ENCODE measurements at places on chromosomes 2 and 18.

DNA sequence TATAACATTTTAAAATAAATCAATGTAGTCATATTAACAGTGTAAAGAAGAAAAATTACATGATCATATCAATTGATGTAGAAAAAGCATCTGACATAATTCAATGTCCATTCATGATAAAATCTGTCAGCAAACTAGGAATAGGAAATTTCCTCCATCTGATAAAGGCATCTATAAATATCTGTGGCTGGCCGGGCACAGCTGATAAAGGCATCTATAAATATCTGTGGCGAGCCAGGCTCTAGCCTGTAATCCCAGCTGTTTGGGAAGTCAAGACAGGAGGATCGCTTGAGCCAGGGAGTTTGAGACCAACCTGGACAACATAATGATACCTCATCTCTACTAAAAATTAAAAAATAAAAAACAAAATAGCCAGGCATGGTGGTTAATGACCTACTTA is 18.1 kb upstream of the RANBP2 start:
- DNase-seq = no peak

- DNase-seq = peak; percentile 96
Observed at GRCh38 chr2:234951664-234952269, at the start of gene SH3BP4. SH3BP4 (plus strand) TSS chr2:234952017; CDS start chr2:235035003, 82,986 bp downstream.

GRCh38 chr2:85797921-85798320 is 44.1 kb downstream of the ATOH8 start:
- no peak for DNase-seq

- no peak for DNase-seq
Observed at GRCh38 chr18:8741117-8741516, 35.8 kb downstream of the MTCL1 start.

DNA sequence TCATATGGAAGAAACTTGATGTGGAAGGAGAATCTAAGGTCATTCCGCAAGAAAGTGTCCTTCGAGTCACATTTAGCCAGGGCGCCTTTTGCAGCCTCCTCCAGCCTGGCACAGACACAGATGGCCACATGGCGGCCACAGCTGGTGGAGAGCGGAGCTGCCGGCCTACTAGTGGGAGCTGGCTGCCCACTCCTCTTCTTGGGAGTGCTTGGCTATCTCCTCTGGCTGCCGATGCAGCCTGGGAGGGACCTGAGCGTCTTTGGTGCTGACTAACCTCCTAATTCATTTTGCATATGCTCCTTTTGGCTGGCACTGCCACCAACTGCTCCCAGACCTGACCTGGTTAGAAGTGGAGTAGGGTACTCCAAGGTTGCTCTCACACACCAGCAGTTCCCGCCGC is 199.3 kb upstream of the MYT1L start:
- DNase-seq = no peak

- DNase-seq = peak; percentile 26
Observed at GRCh38 chr2:209579230-209579749, 155.4 kb downstream of the MAP2 start.

DNA sequence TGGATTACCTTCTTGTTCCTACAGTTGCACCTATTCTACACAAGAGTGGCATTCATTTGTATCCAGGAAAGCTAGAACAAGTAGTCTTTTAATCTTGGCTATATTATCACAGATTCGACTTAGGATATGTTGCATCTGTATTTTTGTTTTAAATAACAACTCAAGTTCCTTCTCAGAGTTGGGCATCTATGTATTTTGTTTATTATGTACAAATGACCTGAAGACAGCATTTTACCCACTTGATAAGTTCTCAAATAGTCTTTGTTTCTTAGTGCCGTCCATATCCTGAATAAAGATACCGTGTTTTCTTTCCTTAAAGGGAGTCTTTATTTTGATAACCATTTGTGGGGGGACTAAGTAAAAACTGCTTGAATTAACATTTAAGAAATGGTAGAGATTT is 2.9 kb downstream of the ITPRID2 start:
- DNase-seq = no peak

DNA sequence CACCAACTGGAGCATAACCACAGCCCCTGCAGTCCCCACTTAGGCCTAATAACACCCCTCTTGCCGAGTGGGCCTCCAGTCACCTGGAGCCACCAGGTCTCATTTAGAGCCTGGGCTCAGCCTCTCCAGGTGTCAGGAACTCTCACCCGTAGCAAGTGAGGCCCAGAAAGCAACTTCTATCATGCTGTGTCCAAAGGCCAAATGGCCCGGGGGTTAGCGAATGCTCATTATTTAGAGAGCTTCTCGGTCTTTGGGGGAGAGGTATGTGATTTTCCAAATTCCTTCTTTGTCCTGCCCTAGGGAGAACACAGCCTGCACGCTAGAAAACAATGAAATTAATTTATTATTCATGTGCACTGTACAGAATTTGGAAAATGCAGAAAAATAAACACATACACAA is 109.9 kb upstream of the PTPRM start:
- no peak for DNase-seq

GRCh38 chr18:57738078-57738477 is 65.0 kb downstream of the ATP8B1 start:
- no peak for DNase-seq

- no peak for DNase-seq
Observed at GRCh38 chr2:9629222-9630116, 1.3 kb downstream of the YWHAQ start.

- no peak for DNase-seq
Observed at GRCh38 chr2:70461414-70461813, 92.2 kb downstream of the TGFA start.

GRCh38 chr2:143397884-143398614 is 268.8 kb downstream of the ARHGAP15 start:
- DNase-seq = peak; percentile 18

GRCh38 chr18:75161256-75162028 is 47.5 kb downstream of the PTGR3 start:
- peak; percentile 69 for DNase-seq

GRCh38 chr2:65103013-65103715 is 26.7 kb downstream of the RAB1A start:
- DNase-seq = no peak

- DNase-seq = no peak
Observed at GRCh38 chr2:37637190-37637860, 34.1 kb downstream of the CDC42EP3 start.
